ENCODE measurements at places on chromosomes 3 and 15.

GRCh38 chr3:56704706-56705105, 21.6 kb upstream of the TASOR start:
- DNase-seq: no peak

- DNase-seq: no peak
Observed at GRCh38 chr15:58686286-58686685, 63.2 kb downstream of the ADAM10 start.

DNA sequence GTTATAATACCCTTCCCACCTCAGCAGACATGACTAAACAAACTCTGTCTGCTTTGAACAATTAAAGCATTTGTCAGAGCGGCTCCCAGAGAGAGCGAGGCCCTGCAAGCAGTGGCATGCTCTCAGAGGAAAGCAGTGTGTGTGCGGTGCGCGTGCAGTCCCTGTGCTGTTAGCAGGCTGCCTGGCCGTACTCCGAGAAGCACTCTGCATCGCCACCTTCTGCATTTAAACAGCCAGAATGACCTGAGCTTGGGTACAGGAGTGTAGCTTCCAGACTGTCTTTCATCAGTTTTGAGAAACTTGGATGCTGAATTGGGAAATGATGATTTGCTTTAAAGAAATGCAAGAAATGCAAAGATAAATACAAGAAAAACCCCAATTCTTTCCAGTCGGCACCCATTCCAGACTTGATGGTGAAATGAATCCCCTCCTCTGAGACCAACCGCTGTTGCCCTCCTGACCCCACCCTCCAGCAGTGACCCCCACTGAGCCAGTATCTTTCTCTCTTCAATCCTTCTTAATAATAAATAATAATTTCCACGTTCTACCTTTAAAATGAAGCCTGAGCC, 113.5 kb downstream of the VGLL4 start:
- no peak for DNase-seq

GRCh38 chr15:51874751-51875644, 45.5 kb downstream of the TMOD3 start:
- DNase-seq: no peak

- DNase-seq: no peak
Observed at GRCh38 chr3:192819001-192819569, 91.7 kb upstream of the FGF12 start.

DNA sequence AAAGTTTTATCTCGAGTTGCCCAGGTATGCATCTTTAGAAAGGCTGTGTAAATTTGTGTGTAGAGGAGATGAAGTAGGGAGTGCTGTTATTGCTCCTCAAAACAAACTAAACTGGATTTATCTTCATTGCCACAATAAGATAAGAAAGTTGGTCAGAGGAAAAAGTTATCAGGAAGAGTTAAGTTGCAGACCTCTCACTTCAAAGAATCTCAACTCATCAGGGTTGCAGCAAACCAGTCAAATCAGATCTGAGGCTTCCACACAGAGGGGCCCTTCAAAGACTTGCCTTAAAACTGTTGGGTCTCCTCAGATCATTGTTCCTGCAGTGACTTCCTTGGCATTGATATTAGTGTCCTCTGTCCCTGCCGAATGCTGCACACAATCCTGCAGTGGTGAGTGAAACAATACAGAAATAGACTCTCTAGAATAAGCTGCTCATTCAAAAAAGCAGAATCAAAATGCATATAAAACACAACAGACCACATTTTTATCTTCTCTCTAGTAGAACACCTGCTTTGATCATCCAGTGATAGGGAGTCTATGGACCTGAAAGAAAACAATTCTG, 191.2 kb upstream of the CBLB start:
- DNase-seq: no peak

DNA sequence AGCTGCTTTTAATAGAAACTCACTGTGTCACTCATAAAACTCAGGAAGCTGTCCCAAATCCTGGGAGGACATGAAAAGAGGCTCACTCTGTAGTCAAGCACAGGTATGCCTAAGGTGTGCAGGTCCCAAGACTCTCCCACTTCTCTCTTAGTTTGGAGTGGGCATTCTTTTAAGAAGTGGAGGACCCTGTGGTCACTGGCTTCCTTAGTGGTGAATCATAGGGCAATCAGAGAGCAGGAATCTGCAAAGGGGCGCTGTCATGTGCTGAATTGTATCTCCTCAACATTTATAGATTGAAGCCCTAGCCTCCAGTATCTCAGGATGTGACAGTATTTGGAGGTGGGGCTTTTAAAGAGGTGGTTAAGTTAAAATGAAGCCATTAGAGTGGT, 47.2 kb upstream of the ZBTB38 start:
- no peak for DNase-seq

DNA sequence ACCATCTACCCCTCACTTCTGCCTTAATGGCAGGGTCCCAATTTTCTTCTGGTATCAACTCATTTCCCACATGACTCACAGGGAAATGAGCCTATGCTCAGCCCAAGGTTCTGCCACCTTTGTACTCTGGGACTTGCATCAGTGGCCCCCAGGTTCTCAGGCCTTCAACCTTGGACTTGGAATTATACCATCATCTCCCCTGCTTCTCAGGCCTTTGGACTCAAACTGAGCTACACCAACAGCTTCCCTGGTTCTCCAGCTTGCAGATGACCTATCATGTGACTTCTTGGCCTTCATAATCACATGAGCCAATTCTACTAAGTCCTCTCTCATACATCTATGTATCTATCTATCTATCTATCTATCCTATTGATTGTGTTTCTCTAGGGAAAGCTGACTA, 149.5 kb downstream of the PLCH1 start:
- no peak for DNase-seq

- DNase-seq: no peak
Observed at GRCh38 chr3:87761795-87762194, 297.0 kb downstream of the CGGBP1 start.

- peak; percentile 12 for DNase-seq
Observed at GRCh38 chr3:64533617-64534317, 154.0 kb downstream of the ADAMTS9 start.

GRCh38 chr3:122416966-122417365, 1.1 kb upstream of the WDR5B start:
- no peak for DNase-seq

DNA sequence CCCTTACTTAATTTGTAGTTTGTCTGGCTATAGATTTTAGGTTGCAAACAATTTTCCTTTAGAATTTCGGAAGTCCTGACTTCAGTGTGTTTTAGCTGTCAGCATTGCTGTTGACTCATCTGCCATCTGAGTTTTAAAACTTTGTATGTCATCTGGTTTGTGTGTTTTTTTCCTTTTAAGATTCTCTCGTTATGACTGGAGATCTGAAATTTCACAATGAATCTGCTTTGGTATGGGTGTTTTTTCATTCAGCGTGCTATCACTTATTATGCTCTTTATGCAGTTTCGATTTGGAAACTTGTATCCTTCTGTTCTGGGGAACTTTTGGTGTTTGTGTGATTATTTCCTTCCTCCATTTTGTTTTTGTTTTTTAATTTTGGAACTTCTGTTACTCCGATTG, 53.7 kb upstream of the ZNF280D start:
- DNase-seq: no peak

- DNase-seq: no peak
Observed at GRCh38 chr3:14561051-14561960, 21.2 kb upstream of the GRIP2 start.

DNA sequence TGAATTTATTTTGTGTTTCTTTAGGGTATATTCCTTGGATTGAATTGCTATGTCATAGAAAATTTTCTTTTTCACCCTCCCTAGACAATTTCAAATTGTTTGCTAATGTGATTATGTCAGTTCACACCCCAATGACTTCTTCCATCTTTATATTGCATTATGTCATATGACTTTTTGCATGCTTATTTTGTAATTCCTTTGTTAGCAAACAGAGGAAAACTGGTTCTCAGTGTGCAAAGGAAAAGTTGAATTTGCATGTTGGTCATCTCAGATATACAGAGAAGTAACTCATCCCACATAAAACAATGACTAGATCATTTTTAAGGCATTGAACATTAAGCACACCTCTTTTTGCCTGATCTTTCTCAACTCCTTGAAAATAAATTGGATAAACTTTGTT, 3.3 kb upstream of the RNF13 start:
- no peak for DNase-seq

- DNase-seq: no peak
Observed at GRCh38 chr3:178777718-178778411, 241.6 kb downstream of the KCNMB2 start.

GRCh38 chr3:61560517-61561373, 626 bp upstream of the PTPRG start:
- no peak for DNase-seq

- peak; percentile 49 for DNase-seq
Observed at GRCh38 chr3:196837819-196838420, 29.8 kb upstream of the SENP5 start.

GRCh38 chr3:135056733-135057310, 261.8 kb downstream of the EPHB1 start:
- DNase-seq: no peak

DNA sequence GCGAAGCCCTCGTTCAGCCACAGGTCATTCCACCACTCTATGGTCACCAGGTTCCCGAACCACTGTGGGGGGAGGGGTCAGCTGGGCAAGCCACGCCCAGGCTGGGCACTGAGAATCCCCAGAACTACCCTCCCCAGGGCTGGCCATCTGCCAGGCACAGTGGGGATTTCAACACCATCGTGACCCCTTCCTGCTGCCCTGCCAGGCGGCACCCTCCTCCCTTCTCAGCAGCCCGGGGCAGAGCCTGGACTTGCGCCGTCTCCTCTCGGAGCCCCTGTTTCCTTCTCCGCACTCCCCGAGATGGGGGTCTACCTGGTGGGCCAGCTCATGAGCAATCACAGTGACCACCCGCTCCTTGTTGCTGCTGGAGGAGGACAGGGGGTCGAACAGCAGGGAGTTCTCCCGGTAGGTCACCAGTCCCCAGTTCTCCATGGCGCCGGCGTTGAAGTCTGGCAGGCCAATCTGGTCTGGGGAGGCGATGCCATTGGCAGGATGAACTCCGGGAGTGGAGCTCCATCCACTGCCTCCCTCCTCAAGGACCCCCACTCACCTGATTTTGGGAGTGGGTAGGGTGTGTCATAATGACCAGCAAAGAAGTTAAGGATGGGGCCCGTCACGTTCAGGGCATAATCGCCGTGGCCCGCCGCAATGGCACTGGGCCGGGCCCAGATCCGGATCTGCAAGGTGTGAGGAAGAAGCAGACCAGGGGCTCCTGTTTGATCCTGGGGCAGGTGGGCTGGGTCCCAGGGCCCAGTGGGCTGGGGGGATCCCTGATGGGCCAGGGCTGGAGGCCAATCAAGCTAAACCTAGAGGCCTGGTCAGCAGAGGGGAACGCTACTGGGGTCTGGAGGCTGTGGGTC, 10.5 kb downstream of the ANPEP start:
- no peak for DNase-seq

- no peak for DNase-seq
Observed at GRCh38 chr3:72311425-72311824, 526.5 kb upstream of the PROK2 start.

- no peak for DNase-seq
Observed at GRCh38 chr3:9716801-9717555, 13.3 kb downstream of the CPNE9 start.

DNA sequence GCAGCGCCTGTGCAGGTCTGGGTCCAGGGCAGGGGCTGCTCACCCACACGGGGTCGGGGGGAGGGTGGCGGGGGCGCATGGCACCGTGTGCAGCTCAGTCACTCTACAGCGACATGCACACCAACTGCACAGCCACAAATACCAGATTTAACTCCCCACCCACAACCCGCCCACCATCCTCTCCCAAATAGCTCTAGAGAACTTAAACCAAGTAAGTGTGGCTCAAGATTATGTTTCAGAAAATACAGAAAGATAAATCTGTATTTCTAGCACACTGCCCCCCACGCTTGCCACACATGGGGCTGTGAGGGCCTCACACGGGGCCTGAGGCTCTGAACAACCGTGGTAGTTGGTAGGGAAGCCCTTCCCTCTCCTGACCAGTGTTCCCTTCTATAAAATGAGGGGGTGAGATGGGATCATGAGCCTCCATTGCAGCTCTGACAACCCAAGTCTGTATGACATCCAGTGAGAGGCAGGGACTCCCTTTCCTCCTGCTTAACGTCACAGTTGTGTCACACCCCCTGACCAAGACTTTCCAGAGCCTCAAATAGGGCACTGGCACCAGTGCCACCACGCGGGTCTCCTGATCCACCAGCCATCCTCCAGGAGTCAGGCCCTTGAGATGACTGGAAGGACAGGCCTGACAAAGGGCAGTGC, 23.1 kb downstream of the POC1A start:
- DNase-seq: no peak

- DNase-seq: no peak
Observed at GRCh38 chr3:46971742-46972141, 4.8 kb downstream of the CCDC12 start.

DNA sequence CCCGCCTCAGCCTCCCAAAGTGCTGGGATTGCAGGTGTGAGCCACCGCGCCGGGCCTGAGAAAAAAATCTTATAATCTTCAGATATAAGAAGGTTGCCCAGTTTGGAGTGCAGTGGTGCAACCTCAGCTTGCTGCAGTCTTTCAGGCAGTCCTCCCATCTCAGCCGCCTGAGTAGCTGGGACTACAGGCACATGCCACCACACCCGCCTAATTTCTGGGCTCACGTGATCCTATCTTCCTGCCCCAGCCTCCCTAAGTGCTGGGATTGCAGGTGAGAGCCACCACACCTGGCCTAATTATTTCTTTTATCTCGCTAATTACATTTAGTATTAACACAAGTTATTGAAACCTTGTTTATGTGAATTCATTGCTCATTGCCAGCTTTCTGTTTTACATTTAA, 13.5 kb downstream of the PAK2 start:
- no peak for DNase-seq

GRCh38 chr15:77409259-77410156, 10.4 kb downstream of the PEAK1 start:
- DNase-seq: no peak

DNA sequence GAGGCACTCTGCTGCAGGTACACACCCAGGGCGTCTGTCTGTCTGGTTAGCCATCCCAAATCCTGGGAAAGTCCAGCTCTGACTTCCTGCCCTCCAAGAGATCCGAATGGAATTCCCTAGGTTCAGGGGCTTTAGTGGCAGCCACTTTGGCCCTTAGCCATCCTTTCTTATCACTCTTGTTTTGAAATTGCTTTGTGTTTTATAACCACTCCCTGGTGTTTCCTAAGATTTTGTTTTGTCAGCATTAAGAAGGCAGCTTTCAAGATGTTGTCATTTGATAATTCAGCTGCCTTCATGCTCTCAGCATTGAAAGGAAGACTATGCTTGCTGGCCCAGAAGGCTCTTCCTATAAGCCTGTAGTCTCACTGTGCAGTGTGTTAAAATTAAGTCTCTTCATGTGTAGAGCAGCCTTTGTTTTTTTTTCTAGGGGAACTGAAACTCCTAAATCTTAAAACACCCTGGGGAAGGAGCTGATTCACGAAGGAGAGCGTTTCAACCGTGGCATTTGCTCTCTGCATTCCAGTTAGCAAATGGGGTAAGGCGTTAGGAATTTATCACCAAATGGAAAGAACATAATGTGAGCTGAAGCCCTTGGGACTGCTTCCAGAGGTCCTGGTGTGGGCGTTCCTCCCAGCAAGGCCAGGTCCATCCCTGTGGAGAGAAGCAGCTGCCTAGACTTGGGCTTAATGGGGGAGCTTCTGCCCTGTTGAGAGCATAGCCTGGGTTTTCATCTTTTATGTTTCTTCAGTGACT, 14.2 kb upstream of the CLEC3B start:
- DNase-seq: no peak

- no peak for DNase-seq
Observed at GRCh38 chr3:64901522-64901885, 213.7 kb upstream of the ADAMTS9 start.
